ENCODE measurements at places on chromosomes 6 and 20.

- no peak for DNase-seq
These were observed 6.2 kb downstream of the CST11 start for GRCh38 chr20:23446505-23446904.

GRCh38 chr6:25157842-25158241 is 121.3 kb upstream of the CARMIL1 start:
- no peak for DNase-seq

GRCh38 chr6:78952362-78952761 is 85.0 kb downstream of the IRAK1BP1 start:
- DNase-seq: no peak

DNA sequence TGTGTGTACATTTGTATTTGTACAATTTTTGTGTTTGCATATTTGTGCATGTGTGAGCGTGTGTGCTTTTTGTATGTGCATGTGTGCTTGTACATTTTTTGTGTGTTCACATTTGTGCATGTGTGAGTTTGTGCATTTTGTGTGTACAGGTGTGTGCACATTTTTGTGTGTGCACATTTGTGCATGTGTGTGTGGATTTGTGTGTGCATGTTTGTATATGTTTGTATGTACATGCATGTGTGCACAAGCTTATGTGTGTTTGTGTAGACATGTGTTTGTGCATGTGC is 28.9 kb downstream of the PRR18 start:
- DNase-seq: no peak

DNA sequence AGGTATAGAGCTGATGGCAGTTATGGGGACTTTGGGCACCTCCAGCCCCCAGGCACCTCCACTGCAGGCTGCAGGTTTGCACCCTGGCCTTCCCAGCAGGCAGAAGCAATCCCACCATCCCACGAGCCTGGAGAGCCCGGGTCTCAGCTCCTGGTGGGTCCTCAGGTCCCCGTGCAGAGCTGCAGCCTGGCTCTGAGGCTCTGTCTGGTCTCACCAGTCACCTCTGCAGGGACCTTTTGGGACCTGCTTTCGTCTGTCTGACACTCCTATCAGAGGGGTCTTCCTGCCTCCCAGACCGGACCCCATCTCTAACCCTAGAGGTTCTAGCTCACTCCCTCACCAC is 41.9 kb downstream of the FGD2 start:
- no peak for DNase-seq

GRCh38 chr6:147223736-147224135 is 19.5 kb downstream of the STXBP5 start:
- DNase-seq: no peak

DNA sequence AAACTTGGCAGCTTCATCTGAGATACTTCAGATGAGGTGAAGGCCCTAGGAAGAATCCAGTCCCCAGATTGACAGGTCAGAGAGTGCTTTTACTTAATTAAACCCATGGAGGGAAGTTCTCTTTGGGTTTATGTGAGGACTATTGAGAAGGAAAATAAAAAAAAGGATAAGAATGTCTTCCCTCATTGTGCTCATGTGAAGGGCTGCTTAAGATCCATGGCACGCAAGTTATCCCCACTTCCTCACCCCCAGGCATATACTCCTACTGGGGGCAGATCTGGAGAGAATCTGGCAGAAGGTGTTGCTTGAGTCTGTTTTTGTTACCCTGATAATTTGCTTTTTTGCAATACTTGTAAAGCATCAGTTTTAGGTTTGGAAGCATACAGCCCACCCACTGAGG is 322.9 kb upstream of the TFAP2D start:
- no peak for DNase-seq

DNA sequence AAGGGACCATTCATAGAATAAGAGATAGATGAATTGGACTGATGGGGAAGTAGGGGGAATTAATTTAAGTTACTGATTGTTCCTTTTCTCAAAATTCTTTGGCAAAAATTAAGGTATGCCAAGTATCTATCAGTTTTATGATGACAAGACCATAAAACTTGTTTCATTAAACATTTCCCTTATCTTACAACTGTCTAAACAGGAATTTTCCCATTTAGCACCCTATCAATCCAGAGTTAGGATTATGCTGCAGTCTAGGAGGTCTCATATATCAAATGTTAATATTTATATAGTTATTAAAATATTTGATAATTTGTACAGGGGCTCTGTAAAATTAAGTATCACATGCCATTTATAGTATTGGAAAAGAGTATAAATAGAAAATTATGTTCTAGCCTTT is 51.5 kb upstream of the ARID1B start:
- DNase-seq: no peak

DNA sequence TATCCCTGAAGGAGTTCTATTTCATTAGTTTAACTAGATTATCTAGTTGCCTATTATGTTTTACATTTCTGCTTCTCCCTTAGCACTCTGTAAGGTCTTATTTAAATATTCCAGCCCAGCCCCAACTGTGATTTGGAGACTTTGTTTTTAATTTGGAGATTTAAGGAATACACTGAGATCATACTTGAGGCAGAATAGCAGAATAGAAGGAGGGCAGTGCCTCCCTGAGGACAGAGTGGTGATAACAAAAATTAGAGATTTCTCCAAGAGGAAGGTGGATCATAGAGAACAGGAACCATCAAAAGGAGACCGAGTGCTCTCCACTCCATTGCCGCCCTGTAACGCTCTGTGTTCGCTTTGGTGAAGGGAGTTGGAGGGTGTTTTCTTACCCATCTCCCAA is 14.8 kb upstream of the CD164 start:
- DNase-seq: no peak

DNA sequence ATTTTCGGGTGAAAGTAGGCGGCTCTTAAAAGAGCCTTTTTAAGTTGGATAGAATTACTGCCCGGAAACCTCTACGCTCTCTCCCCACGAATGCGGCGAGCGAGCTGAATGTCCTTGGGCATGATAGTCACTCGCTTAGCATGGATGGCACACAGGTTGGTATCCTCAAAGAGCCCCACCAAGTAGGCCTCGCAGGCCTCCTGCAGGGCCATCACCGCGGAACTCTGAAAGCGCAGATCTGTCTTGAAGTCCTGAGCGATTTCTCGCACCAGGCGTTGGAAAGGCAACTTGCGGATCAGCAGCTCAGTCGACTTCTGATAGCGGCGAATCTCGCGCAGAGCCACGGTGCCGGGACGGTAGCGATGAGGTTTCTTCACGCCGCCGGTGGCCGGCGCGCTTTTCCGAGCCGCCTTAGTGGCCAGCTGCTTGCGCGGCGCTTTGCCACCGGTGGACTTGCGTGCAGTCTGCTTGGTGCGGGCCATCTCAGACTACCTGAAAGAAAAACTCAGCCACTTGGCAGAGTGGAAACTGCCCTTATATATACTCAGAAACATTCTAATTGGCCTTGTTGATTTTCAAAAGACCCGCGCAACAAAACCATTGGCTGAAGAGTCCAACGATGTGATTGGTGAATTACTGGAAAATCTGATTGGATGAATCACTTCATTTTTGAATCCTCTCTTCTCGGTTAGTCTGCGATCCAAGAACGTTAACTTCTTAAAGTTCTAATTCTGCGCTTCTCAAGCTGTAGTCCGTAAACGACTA is 93.9 kb upstream of the BTN3A2 start:
- DNase-seq: peak; percentile 64

GRCh38 chr6:25403150-25403549 is 124.0 kb downstream of the CARMIL1 start:
- DNase-seq: no peak

- DNase-seq: no peak
These were observed 2.1 kb downstream of the ZBTB46 start for GRCh38 chr20:63828951-63829350.

DNA sequence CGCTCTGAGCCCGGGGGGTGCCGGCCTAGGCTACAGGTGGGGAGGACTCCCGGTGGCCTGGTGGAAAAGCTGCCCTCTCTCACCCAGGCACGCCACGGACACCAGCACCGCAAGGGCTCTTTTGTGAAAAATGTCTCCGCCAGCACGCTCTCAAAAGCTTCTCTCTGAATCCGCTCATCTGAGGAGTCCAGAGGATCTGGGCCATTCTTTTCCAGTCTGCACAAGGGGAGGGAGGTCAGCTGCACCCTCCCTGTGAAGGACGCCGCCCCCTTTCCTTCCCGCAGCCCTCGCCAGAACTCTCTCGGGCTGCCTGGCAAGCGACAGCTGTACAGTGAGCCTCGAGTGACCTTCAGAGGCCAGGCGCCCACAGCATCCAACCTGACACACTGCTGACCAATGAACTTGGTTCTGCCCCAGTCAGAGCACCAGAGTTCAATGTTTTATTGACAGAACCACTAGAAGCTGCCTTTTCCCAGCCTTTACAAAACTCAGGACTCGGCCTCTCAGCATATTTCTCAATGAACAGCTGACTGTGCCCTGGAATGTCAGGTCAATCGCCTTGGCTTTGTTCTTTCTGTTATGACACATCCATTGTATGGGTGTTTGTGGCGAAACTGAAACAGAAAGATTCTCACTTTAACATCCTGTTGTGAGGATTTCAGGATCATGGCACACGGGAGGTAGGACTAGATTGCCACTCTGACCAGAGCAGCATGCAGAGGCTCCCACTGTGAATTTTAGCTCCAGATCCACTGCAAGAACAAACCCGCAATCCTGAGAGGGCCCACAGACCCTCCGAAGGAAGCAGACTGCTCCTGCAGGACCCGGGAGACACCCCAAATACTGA is 26.7 kb downstream of the SERPINB9 start:
- no peak for DNase-seq

- no peak for DNase-seq
These were observed 117.8 kb upstream of the SIRPA start for GRCh38 chr20:1777476-1777820.

DNA sequence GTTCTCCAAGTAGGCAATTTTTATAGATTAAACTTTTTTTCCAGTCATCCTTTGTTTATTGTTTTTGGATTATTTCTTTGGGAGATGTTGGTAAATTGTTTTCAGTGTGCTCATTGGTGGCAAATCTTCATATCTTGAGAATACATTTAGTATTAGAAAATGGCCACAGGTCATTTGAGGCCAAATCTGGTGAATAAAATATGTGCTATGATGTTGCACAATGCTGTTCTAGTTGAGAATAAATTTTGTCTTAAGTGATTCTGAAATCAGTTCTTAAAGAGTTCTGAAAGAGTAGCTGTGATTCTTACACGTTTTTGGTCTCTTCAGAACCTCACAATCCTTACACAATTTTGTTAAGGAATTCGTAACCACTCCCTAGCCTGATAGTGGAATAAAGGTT is 20.1 kb downstream of the CDKAL1 start:
- DNase-seq: no peak

- no peak for DNase-seq
These were observed 118.1 kb downstream of the TOX2 start for GRCh38 chr20:44032583-44033331.

DNA sequence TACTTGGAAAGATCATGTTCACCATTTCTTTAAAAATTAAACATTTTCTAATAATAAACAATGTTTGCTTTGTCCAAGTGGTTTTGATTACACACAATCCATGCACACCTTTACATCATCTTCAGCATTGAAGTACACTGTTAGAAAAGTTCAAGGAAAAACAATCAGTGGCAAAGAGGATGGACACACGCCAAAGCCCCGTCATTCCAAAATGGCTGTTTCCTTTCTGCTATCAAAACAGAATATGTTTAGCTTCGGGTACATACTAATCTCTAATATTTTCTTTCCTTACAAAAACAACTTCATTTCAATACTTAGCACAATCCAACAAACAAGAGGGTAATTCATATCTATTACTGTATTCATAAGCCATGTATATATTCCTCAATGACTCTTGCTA is 24.5 kb downstream of the REPS1 start:
- no peak for DNase-seq

GRCh38 chr6:21984561-21984960 is 312.3 kb downstream of the PRL start:
- no peak for DNase-seq

GRCh38 chr6:55666606-55667225 is 87.7 kb upstream of the HMGCLL1 start:
- DNase-seq: no peak

- DNase-seq: no peak
These were observed 21.2 kb downstream of the TFAP2A start for GRCh38 chr6:10393544-10394225.

- DNase-seq: no peak
These were observed 38.6 kb downstream of the SLC9A8 start for GRCh38 chr20:49851231-49851705.

DNA sequence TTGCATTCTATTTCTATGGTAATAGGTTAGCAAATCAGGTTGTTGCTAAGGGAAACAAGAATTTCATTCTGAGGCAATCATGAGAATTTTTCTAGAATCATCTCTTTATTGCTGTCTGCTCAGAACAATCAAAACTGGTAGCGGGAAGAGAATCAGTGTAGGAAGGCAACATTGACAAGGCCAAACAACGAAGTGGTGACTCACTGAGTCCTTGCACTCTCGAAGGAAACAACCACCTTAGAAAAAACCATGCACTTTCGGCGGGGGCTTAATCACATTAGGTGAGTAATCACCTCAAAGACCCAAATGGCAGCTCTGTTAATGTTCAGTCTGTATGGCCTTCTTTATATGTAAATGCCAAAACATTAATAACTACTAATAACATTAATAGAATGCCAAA is 78.8 kb upstream of the MAP7 start:
- no peak for DNase-seq

DNA sequence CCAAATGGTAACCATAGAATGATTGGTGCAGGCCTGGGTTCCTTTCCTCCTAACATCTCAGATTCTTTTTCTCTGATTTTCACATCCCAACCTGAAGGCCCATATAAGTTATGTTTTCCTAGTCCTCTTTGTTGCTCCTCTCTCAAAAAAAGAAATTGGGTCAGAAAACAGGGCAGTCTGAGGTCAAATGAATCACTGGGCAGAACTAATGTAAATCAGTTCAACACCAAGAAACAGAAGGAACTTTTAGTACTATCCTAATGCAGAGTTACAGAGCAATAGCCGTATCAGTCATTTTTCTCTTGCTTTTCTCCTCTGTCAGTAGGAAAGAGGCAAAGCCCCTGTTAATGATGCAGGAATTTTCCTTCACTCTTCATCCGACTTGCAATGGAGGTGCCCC is 11.0 kb upstream of the TPD52L1 start:
- no peak for DNase-seq

- DNase-seq: no peak
These were observed 3.3 kb upstream of the PACSIN1 start for GRCh38 chr6:34462551-34462971.

DNA sequence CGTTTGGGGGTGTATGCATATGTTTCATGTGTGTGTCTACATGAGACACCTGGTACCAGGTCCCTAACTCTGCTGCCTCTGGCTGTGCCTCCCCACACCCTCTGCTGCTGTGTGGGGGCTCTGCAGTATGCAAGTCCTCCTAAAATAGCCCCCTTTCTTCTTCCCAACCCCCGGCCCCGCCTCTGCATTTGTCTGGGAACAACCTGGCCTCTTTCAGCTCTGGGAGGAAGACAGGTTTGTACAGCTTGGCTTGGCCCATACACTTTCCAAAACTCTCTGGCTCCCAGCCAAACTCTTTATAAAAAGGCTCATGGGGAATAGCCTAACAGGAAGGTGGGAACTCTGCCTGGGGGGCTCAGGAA is 27.1 kb upstream of the EMILIN3 start:
- DNase-seq: no peak

- no peak for DNase-seq
These were observed 25.8 kb downstream of the EDN3 start for GRCh38 chr20:59326188-59326587.

- no peak for DNase-seq
These were observed 68.1 kb downstream of the SLC22A23 start for GRCh38 chr6:3388786-3389185.

Measured in stimulated activated CD4-positive, alpha-beta T cell treated with anti-CD3 and anti-CD28 coated beads, Interleukin-2, amount 100 ng/mL, for 4 hours (primary cell).